ENCODE measurements at places on chromosomes 3 and 15. TPM values are rescaled to one million over a fixed set of nuclear protein-coding genes. Genes with fewer than 3 reads are reported as not detected.

- ATAC-seq, result no peak
Observed at GRCh38 chr3:140206196-140207040, 271.4 kb downstream of the CLSTN2 start.

WWTR1 gene
- total RNA-seq, result 1.8 TPM

- ATAC-seq, result no peak
Observed at GRCh38 chr3:102020735-102021134, 171.4 kb downstream of the NFKBIZ start.

GRCh38 chr15:61030451-61030850 lies 198.7 kb downstream of the RORA start:
- no peak for ATAC-seq

ARIH1 gene
- 140 TPM for total RNA-seq

LRRC31 gene
- total RNA-seq, result not detected
